ENCODE measurements at places on chromosomes 1 and 21.
A peak's percentile ranks its signal among the peaks of the same experiment; 100 is the strongest.

DNA sequence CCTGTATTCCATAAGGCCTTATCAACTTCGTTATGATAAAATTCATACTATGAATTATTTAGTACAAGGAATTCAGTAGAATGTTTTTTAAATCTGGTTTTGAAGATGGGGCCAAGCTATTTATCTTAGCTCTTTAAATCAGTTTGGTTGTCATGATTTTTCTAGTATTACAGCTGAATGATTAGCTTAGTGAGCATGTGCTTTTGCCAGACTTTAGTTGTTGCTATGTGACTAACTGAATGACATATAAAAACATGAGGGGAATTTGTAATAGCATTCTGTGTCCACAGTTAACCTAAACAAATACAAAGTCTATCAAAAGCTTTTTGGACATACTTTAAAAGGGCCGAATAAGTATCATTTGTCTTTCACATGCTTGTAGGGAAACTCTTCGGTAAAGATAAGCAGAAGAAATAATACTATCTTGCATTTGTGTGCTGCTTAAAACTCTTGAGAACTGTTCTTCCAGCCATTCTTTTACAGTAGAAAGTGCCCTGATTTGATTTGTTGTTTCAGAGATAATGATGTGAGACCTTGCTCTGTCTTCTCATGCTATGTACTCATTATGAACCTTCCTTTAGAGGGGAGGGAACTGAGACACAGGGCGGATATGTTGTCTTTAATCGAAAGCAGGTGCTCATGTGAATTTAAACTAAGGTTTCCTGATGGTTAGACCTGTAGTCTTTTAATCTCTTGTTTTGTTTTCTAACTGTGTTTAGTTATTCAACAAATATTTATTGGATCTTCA lies 18.8 kb downstream of the NEK7 start:
- DNase-seq: no peak

DNA sequence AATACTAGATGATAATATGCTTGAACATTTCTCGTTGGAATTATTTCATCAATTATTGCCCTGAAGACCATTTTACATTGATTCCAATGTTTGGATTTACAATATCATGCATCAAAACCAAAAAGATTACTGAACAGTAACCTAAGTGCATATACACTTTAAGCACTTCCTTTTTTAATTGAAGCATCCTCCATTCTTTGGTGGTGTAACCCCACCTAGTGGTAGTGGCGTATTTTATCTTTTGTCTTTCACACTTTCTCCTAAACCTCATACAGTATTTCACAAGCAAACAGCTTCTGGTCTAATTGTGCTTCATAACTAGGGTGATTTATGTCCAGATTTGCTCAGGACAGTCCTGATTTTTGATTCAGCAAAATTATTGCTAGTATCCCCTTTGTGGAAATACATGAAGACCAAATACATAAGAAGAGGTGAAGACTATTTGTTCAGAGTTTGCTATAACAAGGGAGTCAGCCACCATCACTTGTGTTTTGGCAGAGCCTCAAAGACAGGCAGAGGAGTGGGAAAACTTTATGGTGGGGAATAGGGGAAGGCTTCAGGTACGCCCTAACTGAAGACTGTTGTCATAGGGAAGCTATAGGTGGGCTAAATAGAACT lies 3.4 kb upstream of the NVL start:
- peak; percentile 67 for DNase-seq

DNA sequence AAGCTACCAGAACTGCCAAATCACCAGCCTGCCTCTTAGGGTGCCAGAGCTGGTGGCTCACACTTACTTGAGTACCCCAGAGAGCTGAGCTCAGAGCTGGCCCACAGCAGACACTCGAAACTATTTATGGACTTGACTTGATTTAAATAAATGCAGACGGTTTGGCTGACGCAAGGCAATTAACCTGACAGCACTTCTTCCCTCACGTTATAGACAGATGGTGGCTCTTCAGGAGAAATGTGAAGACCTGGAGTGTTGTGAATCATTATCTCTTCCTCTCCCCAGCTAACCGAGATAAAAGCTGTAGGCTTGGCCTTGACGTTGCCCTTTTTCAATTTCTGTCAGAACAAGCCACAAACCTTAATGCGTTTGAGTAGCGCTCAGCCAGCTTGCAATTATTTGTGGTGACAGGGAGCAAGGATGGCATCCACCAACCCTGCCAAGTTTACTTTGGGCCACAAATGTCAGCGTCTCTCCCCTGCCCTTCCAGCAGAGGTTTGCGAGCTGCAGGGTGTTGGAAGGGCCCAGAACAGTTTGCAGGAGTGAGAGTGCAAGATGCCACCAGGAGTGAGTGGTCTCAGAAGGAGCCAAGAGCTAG lies 34.0 kb upstream of the BCAR3 start:
- no peak for DNase-seq

DNA sequence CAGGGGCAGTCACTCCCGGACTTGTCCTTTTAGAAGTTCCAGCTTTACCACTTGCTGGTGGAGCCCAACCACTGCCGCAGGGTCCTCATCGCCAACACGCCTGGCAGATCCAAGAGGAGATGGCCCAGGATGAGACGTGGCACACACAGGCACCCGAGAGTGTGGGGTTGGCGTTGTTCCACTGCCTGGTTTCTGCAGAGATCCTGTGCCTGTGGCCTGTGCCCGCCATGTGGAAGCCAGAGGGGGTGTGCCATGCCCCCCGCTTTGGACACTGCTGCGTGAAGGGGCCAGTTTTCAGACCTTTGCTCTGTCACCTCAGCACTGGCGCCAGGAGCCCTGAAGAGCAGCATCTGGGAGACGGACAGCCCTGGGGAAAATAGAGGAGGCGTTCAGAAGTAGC lies 10.8 kb downstream of the CD46 start:
- DNase-seq: no peak

DNA sequence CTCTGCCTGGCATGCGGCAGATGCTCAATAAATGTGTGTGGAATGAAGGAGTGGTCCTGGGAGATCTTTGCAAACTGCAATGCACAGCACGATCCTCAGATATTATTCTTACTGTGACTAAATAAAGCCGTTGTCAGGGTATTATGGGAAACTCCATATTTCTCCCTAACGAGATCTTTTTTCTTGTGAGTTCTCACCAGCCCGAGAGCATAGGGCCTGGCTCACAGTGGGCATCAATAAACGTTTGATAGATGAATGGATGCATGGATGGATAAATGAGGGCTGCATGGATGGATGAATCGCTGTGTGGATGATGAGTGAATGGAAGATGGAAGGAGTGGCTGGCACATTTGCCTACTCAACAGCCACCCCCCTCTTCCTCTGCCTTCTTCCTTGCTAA lies 69.6 kb downstream of the SDC3 start:
- no peak for DNase-seq

DNA sequence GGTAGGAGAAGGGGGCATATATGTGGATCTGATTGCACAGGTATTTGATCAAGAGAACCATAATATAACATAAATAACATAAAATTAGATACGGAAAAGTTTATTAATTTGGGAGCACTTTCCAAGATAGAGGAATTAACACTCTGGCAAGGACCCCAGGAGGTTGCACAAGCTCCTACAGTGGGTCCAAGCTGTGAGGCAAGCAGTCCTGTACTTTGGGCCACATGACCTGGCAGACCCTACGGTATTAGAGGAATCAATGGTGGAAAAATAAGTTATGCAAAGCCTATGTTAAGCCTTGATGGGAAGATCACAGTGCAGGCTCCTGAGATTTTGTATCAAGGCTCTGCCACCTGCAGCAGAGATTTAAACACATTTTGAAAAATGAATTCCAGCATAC lies 220.1 kb downstream of the COL24A1 start:
- no peak for DNase-seq

DNA sequence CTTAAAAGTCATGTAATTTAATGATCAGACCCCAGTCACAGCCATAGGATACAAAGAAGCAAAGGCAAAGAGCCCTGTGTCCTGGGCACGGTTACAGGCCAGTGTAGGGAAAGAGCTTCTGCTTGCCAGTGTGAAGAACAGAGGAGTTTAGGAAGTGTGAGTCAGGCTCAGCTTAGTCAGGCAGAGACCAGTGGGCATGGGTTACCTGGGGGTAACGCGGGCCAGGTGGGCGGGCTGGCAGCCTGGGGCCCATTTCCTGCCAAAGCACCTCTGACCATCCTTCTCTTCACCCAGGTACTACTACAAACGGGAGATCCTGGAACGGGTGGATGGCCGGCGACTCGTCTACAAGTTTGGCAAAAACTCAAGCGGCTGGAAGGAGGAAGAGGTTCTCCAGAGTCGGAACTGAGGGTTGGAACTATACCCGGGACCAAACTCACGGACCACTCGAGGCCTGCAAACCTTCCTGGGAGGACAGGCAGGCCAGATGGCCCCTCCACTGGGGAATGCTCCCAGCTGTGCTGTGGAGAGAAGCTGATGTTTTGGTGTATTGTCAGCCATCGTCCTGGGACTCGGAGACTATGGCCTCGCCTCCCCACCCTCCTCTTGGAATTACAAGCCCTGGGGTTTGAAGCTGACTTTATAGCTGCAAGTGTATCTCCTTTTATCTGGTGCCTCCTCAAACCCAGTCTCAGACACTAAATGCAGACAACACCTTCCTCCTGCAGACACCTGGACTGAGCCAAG lies 4.7 kb downstream of the ELF3 start:
- DNase-seq: no peak

- peak; percentile 87 for DNase-seq
Measured at GRCh38 chr1:2189459-2190425, 4.8 kb downstream of the FAAP20 start.

DNA sequence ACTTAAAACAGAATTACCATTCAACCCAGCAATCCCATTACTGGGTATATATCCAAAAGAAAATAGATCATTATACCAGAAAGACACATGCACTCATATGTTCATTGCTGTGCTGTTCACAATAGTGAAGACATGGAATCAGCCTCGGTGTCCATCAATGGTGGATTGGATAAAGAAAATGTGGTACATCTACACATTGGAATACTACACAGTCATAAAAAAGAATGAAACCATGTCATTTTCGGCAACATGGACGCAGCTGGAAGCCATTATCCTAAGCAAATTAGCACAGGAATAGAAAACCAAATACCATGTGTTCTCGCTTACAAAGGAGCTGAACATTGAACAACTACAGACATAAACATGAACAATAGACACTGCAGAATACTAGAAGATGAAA lies 244.8 kb upstream of the PROX1 start:
- DNase-seq: no peak

GRCh38 chr1:2587071-2587859 lies 688 bp downstream of the PRXL2B start:
- no peak for DNase-seq

DNA sequence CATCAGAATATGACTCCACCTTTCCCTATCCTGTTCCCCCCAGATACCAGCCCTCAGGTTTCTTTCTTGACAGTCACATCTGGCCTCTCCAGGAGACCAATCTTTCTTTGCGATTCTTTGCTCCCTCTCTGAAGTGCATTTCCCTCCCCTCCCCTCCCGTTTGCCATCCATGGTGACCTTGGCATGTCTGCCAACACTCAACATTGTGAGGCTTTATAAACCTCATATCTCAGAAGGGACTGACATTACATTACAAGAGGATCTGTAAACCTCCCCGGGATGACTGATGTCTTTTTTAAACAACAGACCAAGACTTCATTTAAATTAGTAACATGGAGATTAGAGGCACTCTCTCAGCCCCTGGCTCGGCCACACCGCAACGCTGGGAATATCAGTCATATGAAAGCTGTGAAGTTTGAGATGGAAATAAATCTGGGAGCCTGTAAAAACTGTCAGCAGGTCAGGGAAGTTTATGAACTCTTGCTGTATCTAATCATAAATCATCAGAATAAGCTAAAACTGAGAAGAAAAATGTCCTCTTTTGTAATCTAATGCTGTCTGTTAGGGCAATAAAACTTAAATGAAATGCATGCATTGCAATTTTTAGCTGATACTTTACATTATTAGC lies 401.7 kb upstream of the PROX1 start:
- no peak for DNase-seq

DNA sequence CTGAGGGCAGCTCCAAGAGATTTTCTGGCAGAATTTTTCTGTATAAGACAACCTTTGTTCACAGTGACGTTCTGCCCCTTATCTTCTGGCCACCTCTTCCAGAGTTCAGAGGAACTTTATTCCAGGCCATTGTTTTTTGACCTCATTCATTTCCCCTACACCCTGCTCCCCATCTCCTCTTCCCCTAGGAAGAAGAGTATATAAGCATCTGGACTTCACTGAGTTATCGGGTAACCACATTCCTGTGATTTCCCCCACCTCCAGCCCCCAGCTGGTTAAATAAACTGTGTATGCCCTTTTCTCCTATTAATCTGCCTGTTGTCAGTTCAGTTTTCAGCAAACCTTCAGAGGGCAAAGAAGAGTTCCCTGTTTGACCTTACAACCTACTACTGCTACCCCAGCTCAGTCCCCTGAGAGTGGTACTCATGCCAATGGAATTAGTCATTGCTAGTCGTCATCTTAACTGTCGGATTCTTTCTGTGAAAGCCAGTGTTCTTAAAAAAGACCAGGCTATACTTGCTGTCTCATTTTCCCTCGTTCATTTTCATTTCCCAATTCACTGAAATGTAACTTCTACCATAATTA lies 14.3 kb upstream of the ALG14 start:
- DNase-seq: peak; percentile 96

DNA sequence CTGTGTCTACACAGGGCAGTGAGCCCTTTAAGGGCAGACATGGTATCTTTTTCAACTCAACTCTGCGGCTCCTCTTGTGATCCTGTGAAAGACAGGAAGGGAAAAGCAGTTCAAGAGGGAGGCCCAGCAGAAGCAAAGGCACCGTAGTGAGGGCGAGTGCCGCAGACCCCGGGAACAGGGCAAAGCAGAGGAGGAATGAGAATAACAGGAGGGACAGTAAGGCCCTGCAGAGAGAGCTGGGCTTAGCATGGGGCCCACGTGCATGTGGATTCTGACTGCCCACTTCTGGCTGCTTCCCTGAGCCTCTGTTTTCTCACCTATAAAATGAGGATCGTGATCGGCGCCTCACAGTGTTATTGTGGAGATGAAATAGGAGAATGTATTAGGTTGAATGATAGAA lies 409.3 kb downstream of the PTPRU start:
- no peak for DNase-seq

- no peak for DNase-seq
Measured at GRCh38 chr1:56825436-56825835, 6.2 kb upstream of the FYB2 start.

DNA sequence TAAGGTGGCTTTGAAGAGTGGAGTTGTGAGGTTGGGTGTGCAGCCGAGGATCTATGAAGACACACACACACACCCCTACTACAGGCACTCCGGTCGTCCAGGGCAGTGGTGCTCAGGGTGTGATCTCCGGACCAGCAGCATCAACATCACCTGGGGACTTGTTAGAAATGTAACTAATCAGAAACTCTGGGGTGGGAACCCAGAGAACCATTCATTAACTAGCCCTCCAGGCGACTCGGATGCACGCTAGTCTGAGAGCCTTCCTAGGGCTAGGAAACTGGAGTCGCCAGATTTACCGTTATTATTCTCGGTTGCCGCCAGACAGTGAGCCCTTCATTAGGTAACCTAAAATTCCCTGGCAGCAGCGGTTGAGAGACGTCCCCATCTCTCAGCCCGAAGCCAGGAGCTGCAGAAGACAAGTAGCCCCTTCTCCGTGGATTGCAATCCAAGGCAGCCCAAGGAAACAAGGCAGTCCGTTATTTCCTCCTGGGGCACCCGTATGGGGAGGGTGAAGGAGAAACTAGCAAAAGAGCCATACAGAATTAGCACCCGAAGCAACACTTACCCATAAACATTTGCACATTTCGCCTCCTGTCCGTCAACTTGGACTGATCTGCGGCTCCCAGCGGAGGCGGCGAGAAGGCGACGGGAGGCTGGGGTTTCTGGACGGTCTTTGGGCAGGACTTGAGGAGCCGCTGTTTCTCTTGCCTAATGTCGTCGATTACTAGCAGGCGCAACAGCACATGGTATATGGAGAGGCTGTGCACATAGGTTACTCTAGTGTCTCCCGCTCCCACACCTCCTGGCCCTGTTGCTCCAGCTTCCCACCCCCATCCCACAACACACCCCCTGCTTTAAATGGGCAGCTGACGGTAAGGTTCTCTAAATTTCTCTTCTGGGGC lies 2.9 kb upstream of the CCN1 start:
- DNase-seq: no peak
